ENCODE measurements at places on chromosomes 4 and X.

- DNase-seq: no peak
Observed at GRCh38 chrX:8755116-8755515, 23.2 kb upstream of the ANOS1 start.

GRCh38 chrX:149652232-149652981, 20.8 kb upstream of the TMEM185A start:
- DNase-seq: no peak

GRCh38 chr4:32488690-32489089, 1768.5 kb downstream of the PCDH7 start:
- no peak for DNase-seq

GRCh38 chrX:116277351-116278225, 107.0 kb downstream of the AGTR2 start:
- DNase-seq: no peak

- DNase-seq: no peak
Observed at GRCh38 chrX:70422851-70423341, at the start of gene GDPD2. Gene GDPD2, plus strand, starts transcription at chrX:70423314. Its CDS starts 1,671 bp downstream, at chrX:70424985.

GRCh38 chr4:106365613-106366012, 3.0 kb downstream of the GIMD1 start:
- no peak for DNase-seq

- DNase-seq: no peak
Observed at GRCh38 chr4:85221606-85222005, 253.3 kb upstream of the ARHGAP24 start.

DNA sequence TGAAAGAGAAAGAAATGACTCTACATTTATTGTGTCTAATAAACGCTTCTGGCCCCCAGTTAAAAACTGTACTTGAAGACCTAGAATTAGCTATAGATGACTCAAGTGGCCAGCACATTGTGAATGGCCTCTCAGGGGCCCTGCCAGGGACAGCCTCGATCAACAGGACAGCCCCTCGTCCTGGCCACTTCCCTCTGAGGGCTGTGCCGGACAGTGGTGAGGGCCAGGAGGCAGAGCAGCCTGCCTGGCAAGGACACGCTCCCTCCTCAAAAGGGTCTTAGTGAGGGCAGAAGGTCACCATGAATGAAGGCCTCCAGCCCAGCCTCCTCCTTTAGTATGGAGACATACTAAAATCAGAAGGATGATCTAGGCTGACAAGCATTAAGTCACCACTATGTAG, 16.5 kb downstream of the RNF212 start:
- DNase-seq: no peak

DNA sequence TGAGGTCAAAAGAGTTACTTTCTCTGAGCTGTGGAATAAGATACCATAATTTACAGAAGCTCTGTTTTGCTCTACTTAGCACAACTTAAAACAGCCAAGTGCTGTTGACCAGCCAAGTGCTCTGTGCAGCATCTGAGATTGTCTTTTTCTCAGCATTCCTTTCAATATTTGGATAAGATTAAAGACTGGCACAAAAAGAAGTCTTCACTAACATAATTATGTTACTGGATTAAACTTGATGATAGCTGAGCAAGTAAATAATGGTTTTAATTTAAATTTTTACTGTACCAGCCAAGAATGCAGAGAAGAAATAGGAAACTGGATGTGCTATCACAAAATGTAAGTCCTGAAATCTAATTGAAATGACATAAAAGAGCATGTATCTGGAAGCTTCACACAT, 60.4 kb downstream of the NPY2R start:
- no peak for DNase-seq

GRCh38 chr4:76758290-76758882, 139.6 kb downstream of the SOWAHB start:
- no peak for DNase-seq

GRCh38 chrX:19064175-19064574, 58.1 kb downstream of the ADGRG2 start:
- DNase-seq: no peak

GRCh38 chrX:52280812-52281211, 88.0 kb upstream of the XAGE2 start:
- no peak for DNase-seq

DNA sequence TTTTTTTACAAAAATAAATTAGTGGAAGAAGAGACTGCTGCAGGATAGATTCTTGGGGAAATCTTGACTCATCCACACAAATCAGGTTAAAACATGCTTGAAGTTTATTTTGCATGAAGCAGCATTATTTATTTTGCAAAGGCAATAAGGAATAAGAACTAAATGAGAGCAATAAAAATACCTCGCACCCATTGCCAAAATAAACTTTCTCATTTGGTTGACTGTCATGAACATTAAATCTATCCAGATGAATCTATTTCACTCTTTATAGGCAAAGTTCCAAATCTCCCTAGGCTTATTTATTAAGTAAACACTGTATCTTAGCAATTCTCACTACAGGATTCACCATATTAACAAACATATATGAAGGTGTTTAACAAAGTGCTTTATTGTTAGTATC, 58.9 kb downstream of the HOPX start:
- DNase-seq: no peak

DNA sequence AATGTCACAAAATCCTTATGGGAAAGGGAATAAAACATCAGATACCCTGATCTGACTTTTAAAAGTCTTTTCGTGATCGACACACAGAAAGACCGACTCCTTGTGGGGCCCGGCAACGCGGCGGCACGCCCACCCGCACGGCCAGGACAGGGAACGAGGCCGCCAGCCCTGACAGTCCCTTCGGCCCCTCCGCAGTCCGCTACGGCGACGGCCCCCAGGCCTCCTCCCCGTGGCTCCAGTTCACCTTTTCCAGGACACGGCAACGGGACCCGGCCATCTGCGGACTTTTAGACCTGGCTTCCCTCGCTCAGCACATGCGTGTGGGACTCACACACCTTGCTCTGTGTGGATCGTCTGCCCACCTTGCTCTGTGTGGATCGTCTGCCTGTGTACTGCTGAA, 33.6 kb upstream of the GTPBP6 start:
- DNase-seq: no peak

DNA sequence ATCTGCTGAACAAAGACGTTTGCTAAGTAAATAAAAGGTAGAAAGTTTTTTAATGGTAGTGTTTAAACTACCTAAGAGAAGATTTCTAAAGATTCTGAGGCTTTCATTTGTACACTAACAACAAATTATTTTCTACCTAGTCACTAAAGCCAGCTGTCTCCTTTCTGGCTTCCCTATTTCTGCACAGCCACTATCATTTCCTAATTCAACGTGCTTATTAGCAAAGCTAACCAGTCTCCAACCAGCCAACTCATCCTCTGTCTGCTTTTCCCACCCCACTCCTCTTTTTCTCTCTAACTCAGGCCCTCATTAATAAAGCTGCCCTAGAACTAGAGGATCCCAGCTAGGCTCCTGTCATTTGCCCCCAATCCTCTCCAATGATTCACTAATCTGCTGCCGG, 118.2 kb downstream of the ZNF827 start:
- DNase-seq: no peak

DNA sequence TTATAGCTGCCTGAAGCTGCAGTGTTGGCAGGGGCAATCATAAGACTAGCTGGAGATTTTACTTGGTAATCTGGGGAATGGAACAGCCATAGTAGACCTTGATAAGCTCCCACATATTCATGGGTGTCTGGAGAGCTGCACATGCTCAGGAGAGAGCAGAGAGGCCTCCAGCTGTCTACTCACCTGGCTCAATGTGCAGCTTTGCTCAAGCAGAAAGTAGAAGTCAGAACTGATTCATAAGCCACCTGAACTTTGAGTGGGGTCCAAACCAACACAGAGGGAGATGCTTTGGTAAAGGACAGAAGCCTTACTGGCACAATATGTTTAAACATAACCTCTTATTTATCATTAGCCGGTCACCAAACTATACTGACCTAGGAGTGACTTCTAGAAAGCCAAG, 54.4 kb downstream of the KDM6A start:
- no peak for DNase-seq

DNA sequence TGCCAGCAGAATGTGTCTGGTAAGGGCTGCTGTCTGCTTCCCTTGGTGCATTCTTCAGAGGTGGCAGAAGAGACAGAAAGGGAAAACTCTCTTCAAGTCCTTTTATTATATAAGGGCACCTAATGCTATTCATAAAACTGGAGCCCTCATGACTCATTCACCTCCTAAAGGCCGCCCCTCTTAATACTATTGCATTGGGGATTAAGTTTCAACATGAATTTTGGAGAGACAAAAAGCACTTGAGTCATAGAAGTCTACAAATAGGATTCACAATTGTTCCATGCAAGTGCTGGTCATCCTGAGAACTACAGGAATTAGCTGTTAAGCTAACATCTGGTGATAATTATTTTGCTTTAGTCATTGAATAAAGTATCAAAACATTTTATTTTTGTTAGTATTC, 349.5 kb downstream of the HS3ST1 start:
- no peak for DNase-seq

GRCh38 chrX:42818151-42818921, 40.4 kb upstream of the PPP1R2C start:
- DNase-seq: no peak

GRCh38 chr4:151409470-151410313, 716 bp downstream of the FHIP1A start:
- DNase-seq: no peak

GRCh38 chr4:127155116-127155515, 477.6 kb upstream of the INTU start:
- DNase-seq: no peak

DNA sequence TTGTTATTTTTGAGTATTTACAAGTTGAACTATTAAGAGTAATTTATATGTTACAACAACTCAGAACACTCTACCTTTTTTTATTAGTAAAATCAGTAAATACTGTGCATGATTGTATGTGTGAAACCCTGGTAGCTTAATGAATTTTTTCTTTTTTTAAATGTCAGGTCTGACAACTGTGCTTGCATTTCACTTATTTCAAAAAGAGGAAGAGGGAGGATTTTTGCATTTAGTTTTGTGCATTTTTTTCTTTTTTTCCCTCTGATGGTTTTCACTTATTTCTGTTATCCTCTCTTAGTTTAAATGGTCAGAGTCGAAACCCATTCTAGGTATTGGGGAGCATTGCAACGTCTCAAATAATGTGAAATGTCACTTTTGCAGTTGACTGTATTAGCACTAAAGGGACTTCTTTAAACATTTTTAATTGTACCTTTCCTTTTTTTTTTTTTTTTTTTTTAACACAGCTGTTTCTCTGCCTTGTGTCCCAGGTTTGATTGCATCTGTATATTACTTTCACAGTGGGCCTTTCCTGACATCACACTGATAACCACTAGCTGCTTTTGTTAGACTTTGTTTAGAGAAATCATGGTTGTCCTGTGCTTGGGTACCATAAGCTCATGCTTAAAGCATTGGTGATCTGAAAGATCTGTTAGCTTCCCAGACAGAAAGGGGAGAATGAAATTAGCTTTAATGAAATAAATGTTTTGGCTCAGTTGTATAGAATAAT, 28.5 kb downstream of the MOB1B start:
- DNase-seq: no peak

DNA sequence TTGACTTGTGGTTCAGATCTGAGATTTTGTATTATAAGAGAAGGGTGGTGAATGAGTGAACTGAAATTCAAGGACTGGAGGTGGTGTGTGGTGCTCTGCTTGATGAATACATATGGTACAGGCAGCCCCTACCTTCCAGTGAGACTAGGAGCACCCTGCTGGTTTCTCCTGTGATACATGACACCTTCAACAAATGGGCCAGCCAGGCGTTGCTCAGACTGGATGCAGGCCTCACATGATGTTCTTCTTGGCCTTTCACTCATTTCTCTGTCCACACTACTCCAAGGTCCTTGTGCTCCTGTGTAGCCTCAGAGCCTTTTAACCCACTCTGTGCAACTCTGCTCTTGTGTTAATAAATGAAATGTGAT, 67.2 kb downstream of the FNIP2 start:
- no peak for DNase-seq

DNA sequence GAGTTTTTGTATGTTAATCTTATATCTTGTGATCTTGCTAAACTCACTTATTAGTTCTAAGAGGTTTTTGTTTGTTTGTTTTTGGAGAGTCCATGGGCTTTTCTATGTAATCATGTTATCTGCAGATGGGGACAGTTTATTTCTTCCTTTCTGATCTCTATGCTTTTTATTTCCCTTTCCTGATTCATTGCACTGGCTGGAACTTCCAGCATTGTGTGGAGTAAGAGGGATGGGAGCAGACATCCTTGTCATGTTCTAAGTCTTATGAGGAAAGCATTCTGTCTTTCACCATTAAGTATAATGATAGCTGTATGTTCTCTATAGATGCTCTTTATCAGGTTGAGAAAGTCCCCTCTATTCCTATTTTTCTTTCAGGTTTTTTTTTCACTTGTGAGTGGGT, 90.6 kb upstream of the TBC1D9 start:
- no peak for DNase-seq

- no peak for DNase-seq
Observed at GRCh38 chr4:17450269-17450804, 61.6 kb downstream of the QDPR start.

DNA sequence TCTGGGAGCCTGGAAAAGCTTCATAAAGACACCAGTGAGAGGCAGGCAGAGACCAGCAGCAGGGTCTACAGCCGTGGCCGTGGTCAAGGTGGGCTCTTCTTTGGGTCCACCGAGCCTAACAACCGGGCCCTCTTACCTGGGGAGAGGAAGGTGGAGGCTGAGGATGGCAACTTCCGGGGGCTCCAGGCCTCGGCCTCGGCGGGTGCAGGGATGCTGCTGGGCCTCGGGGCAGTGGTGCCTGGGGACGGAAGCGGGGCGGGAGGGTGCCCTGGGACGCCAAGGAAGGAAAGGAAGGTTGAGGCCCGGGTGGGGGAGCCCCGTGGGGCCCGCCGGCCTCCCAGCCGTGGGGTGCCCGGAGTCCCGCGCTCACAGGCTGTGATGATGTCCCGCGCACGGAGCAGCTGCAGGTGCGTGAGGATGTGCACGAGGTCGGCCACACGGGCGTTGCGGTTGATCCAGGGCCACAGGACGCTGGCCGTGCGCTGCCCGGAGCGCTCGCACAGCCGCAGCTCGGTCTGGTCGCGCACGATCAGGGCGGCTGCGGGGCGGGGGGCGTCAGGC, 561 bp downstream of the IRAK1 start:
- DNase-seq: no peak

DNA sequence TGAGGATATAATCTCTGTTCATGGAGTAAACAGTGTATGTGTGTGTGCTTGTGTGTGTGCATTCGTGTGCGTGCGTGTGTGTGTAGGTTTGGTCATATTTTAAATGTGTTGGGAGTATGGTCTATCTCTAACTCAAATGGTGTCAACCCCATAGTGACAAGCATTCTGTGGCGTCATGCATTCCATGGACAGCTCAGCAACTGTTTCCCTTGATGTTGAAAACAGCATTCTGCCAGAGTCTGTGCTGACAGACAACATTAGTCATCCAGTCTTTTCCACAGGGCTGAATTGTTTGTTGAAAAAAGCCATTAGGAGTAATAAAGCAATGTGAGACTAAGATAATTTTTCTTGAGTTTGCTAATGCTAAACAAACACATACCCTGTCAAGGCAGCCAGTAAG, 706.6 kb downstream of the PCDH19 start:
- no peak for DNase-seq

Data from stimulated activated CD4-positive, alpha-beta T cell treated with anti-CD3 and anti-CD28 coated beads, Interleukin-4, amount 100 ng/mL, for 48 hours (primary cell).